Stimulated activated CD4-positive, alpha-beta T cell treated with anti-CD3 and anti-CD28 coated beads, Interleukin-12 subunit alpha, Interleukin-12 subunit beta, amount 100 ng/mL, for 24 hours (primary cell): ENCODE measurements at places on chromosomes 2 and 18.

DNA sequence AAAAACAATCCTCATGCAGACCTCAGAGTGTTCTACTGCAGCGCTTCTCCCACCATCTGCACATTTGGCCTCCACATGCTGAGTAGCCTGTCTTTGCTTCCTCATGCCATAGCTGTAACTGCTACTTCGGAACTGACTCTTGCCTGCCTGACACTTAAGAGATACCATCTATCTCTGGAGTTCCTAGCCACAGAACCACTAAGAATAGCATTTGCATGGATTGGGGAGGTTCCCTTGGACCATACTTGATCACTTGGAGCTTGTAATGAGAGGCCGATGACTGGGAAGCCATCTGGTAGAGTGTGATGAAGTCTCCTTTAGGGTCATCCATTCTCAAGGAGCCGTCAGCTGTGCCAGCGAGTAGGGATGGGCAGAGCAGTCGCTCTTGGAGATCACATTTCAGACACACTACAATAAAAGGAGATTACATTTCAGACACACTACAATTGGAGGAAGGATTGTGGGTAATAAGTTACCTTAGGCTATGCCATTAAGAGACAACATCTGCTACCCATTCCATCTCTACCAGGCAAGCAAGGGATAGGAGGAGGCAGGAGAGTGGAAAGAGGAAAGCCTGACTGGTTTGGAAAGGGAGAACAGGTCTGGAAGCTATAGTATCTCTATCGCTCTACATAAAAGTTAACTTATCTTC is 21.8 kb downstream of the DOK1 start:
- no peak for DNase-seq

- DNase-seq, result no peak
These were observed 664.7 kb downstream of the BCL11A start for GRCh38 chr2:59888706-59889105.

DNA sequence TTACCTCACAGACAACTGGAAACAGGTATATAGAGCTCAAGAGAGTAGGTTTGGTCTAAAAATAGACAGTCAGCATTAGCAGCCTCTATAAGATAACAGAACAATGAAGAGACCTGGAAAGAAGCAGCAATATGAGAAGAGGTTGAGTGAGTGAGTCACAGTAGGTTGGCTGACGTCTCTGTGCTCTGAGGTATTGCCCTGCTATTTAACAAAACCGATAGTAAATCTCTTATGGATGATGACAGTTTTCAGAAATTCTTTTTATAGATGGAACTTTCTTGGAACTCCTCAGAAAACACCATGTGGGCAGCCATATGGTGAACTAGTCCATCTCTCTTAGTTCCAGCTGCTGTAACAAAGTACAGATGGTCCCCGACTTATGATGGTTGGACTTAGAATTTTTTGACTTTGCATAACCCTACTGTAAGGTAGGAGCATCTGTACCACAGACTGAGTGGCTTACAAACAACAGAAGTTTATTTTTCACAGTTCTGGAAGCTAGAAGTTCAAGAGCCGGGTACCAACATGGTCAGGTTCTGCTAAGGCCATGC is 123.5 kb downstream of the MBD2 start:
- no peak for DNase-seq

GRCh38 chr2:239760596-239760995 is 264.5 kb downstream of the NDUFA10 start:
- no peak for DNase-seq

- DNase-seq, result peak; percentile 43
These were observed 809 bp downstream of the DBI start for GRCh38 chr2:119367472-119368099.

DNA sequence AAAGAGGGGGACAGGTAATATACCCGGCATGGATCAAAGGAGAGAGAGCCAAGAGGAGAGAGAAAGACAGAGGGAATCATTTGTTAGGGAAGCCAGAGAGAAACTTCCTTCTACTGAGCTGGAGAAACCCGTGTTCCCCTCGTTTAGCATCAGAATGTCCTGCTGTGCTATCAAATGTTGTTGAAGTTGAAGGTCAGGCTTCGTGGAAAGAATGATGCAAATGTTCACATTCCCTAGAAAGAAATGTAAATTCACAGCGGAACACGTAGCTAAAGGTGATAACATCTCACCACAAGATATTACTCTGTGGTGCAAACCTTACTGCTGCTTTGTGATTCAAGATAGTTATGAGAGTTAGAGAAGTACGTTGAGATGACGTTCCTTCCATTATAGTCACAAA is 258.1 kb downstream of the LNPK start:
- no peak for DNase-seq

- no peak for DNase-seq
These were observed 20.9 kb upstream of the SLC35F5 start for GRCh38 chr2:113777371-113777770.

GRCh38 chr2:218555527-218555926 is 12.6 kb downstream of the USP37 start:
- no peak for DNase-seq

DNA sequence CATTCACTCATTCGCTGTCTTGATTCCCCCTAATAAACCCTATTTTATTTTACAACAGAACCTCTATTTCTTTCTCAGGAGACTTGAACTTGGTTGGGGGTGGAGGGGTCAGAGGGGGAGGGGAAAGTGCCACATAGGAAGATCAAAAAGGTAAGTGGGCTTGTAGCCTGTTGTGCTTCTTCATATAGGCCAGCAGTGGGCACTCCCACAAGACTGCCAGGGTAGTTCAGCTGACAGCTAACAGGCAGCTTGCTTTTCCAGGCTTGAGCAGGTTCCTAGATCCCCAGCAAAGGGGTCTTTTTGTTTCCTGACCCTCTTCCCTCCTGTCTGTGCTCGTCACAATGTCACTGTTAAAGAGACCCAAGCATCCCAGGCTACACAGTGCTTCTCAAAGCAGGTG is 829 bp upstream of the KIAA2012 start:
- no peak for DNase-seq

- DNase-seq, result no peak
These were observed 17.4 kb downstream of the KCNH7 start for GRCh38 chr2:162821176-162821575.

DNA sequence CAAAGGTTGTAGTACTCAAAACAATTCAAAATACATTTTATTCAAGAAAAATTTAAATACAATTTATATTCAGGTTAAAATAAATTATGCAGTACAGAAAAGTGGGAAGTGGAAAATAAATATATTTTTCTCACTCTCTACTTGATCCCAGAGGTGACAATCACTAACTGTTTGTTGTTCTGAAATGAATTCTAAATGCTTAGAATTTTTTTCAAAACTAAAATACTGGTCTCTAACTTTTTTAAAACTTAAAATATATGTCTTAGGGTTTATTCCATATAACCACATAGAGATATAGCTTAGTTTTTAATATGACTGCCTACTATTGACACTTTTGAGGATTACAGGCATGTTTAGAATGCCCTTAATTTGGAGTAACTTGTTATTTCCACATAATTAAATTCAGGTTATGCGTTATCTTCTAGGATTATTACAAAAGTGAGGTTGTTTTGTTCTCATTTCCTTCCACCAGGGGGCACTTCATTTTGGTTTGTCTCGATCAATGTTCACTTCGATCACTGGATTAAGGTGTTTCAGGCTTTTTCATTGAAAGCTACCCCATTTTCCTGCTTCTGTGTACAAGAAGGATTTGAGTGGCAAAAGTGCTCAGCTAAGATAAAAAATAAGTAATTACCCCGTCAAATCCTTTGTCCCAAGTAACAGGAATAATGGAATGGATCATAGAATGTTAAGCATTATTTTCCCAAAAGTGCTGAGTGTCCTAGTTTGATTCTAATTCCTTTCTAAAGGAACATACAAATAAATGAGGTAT is 27.1 kb upstream of the TFPI start:
- no peak for DNase-seq
